ENCODE measurements at places on chromosomes 3 and 15. TPM values are rescaled to one million over a fixed set of nuclear protein-coding genes. Genes with fewer than 3 reads are reported as not detected.

The MORC1 gene
- total RNA-seq, result 0.59 TPM

The HTR3E gene
- not detected for total RNA-seq

The CIAO2A gene
- total RNA-seq, result 47.6 TPM

The CORO2B gene
- 15.9 TPM for total RNA-seq

The CPN2 gene
- not detected for total RNA-seq

The GOLGA6D gene
- total RNA-seq, result 0.10 TPM

The DNAH12 gene
- total RNA-seq, result 7.8 TPM

The SERPINI1 gene
- total RNA-seq, result 127 TPM

The TMC3 gene
- 0.69 TPM for total RNA-seq

The C3orf85 gene
- not detected for total RNA-seq

The ROPN1B gene
- total RNA-seq, result 1.3 TPM

The SPESP1 gene
- total RNA-seq, result 7.6 TPM

The SUCNR1 gene
- total RNA-seq, result 2.6 TPM

The ALDH1A2 gene
- 25.0 TPM for total RNA-seq

The GATA2 gene
- 4.6 TPM for total RNA-seq

- no peak for DNase-seq
Observed at GRCh38 chr15:33013827-33014445, 180.6 kb downstream of the FMN1 start.

DNA sequence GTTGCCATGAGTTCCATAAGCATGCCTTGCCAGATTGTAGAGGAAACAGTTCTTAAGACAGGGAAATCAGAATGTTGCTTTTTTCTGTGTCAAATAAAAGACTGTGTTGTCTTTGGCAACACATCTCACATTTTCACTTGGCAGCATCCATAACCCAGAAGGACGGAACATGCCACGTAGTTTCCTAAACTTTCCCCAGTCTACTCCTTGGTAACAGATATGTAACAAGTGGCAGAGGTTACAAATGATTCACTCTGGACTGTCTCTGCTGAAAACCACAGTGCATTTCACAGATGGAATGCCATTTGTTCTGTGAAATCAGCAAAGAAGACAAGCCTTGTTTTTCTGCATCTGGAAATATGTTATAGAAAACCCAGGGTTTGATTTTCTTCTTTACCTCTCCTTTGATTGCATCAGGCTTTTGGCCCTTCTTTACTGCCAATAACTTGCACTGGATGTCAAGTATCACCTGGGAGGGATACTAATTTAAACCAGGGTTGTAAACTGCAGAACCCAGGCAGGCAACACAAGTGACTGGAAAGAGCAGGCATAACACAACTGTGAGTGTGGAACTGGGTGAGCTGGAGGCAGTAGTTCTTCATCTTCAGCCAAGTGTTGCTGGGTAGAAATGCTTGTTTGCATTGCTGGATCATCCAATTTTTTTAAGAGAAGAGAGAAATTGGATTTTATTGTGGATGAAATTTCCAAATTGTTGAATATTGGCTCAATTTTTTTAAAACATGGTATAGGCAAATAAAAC, 124.4 kb upstream of the FOXB1 start:
- no peak for DNase-seq

- peak; percentile 32 for DNase-seq
Observed at GRCh38 chr15:85690561-85691231, 104.0 kb downstream of the KLHL25 start.

DNA sequence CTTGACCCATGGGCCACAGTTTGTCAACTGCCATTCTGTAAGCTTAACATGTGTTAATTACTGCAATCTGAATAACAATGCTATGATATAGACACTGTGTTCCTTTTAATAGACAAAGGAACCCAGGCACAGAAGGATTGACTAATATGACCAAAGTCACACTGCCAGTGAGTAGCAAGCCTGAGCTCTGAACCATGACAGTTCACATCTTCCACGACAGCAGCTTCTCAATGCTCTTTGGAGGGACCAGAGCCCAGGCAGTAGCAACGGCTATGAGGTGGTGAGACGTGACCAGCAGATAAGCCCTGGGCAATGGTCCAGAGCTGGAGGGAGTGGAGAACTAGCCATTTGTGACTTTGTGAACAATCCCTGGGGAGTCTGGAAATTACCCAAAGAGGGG, 19.4 kb downstream of the CA12 start:
- DNase-seq, result no peak

DNA sequence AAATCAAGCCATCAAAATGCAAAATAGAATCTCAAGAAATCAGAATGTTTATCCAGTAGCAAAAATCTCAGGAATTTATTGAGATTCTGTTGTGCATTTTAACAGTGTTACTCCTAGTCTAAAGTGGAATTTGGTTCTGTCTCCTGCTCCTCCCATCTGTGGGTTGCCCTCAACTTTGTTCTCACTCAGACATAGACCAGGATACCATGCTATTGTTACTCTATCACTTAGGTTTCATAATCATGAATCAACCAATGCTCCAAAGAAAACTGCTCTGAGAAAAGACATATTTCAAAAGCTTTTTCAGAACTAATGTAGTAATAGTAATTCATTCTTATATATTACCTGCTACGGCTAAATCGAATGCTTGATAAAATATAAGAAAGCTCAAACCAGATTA, 274.7 kb downstream of the RBMS3 start:
- DNase-seq, result no peak

DNA sequence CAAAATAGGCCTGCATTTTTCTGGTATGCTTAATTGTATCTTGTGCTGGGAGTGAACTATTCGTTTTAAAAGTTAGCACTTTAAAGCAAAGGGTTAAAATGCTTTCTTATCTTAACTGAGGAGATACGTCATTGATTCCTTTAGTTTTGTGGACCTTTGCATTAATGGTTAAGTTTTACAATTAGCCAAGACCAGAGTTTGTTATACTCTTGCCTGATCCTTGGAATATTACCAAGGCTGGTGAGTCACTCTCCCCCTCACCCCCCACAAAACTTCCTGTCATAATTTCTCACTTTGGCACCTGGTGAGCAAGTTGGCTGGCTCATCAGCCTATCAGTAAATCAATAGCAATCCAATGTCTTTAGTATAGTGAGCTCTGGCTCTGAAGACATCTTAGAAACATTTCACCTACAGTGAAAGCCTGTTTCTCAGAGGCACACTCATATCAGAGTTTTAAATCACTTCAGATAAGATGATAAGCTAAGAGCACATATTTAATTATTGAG, 26.7 kb downstream of the SLC2A2 start:
- DNase-seq, result no peak

GRCh38 chr3:156750191-156750873, 75.8 kb upstream of the LEKR1 start:
- DNase-seq, result no peak

DNA sequence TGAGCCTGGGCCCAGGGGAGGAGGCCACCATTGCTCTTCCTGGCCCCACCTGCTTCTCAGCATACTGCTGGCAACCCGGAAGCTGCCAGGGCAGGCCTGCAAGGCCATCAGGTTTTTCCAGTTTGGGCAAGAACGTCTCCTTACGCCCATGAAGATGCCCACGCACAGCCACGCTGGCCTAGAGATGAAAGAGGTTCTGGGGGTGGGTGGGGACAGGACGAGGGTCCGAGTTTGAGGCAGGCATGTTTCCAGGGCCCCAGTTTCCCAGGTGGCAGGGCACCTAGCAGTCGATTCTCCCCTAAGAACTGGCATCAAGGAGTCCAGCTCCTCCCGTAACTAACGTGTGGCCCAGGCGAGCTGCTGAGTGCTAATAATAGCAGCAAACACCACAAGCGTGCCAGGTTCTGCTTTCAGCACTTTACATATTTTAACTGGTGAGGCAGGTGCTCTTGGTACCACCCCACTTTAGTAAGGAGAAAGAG, 45.8 kb downstream of the ZNF710 start:
- no peak for DNase-seq

DNA sequence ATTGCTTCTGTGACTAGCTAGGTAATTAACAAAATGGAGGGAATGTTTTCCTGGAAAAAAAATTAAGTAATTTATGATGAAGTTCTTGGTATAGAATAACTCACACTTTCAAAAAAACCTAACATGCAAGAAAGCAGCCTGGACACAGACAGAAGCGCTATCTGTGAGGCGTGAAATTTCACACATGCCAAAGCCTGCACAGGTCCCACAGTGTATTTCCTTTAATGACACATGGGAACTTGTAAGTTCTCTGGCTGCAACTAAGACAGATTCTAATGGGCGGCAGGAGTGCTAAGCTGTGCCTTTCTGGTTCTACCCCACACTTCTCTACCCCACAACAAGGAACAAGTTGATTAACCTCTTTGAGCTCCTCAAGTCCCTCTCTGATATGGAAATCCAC, 84.9 kb upstream of the NEO1 start:
- DNase-seq, result no peak

DNA sequence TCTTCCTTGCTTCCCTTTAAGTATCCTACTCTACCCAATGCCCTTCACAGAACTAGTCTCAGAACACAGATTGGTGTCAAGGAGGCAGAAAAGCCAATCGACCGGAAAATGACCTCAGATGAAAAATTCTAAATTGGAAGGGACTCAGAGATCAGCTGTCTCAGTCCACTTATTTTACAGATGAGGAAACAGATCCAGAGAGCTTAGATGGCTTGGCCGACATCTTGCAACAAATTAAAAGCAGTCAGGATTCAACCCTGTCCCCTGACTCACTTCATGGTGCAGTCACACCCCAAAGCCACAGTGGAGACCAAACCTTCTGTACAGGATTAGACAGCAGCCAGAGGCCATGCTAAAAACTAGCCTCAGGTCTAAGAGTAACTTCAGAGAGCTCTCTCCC, 169.3 kb upstream of the BHLHE40 start:
- DNase-seq, result no peak

DNA sequence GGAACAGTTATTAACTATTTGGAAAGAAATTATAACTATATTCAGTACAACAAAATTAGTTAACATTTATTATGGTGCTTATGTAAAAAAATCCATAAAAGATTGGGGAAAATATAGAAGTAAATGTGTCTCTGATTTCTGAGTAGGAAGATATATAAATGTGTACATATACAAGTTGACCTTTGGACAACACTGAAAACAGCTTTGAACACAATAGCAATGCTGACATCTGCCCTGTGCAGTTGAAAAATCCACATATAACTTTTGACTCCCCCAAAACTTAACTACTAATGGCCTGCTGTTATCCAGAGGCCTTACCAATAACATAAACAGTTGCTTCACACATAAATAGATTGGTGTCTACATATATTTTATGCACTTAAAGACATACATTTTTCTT, 12.3 kb downstream of the TIMMDC1 start:
- no peak for DNase-seq

- peak; percentile 4 for DNase-seq
Observed at GRCh38 chr15:49225572-49226281, 55.7 kb downstream of the GALK2 start.

GRCh38 chr15:89591834-89592233, 16.6 kb downstream of the TICRR start:
- DNase-seq, result no peak

GRCh38 chr3:119529883-119530282, 29.5 kb downstream of the CD80 start:
- no peak for DNase-seq

DNA sequence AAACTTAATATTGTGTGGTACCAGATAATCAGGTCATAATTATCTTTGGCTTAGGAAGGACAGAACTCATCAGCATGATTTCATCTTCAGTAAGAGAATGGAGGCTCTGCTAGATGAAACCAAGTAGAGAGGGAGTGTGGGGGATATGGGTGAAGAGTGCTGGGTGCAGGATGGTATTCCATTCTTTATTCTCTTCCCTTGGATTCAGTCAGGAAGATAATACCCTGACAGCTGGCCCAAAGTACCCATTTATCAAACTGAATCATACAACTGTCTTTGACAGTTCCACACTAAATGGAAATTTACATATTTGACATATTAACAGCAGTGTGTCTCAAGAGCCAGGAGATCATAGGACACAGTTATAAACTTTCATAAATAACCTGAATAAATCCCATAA, 44.7 kb downstream of the GOLIM4 start:
- DNase-seq, result no peak

DNA sequence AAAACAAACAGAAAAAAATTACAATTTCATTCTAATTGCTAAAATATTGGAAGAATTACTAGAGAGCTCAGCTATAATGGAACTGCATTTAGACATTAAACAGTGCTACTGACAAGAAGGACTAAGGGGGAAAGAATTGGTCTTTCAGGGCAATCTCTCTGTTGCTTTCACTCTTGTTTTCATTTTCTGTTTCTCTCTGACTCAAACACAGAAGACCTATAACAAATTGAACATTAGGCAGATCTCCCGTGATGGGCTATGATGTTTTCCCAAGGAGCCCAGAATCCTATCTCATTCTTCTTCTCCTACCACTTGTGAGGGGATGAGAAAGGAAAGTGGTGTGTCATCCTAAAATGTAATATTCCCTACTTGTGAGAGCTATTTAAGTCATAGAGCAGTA, 358.0 kb upstream of the TGFBR2 start:
- DNase-seq, result no peak

DNA sequence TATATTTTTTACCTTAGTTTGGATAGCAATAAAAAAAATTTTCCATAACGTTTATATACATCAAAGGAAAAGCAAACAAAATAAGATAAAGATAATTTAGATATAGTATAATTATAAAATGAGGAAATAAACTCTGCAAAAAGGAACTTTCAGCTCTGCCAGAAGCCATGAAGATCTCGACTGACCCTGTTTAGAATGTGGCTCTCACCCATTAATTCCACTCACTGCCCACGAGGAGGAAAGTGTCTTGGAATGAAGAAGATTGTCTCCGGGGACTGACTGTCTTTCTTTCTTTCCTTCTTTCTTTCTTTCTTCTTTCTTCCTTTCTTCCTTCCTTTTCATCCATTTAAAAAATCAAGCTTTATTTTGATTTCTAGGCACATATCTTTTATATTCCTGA, 20.1 kb upstream of the PRR20G start:
- no peak for DNase-seq

DNA sequence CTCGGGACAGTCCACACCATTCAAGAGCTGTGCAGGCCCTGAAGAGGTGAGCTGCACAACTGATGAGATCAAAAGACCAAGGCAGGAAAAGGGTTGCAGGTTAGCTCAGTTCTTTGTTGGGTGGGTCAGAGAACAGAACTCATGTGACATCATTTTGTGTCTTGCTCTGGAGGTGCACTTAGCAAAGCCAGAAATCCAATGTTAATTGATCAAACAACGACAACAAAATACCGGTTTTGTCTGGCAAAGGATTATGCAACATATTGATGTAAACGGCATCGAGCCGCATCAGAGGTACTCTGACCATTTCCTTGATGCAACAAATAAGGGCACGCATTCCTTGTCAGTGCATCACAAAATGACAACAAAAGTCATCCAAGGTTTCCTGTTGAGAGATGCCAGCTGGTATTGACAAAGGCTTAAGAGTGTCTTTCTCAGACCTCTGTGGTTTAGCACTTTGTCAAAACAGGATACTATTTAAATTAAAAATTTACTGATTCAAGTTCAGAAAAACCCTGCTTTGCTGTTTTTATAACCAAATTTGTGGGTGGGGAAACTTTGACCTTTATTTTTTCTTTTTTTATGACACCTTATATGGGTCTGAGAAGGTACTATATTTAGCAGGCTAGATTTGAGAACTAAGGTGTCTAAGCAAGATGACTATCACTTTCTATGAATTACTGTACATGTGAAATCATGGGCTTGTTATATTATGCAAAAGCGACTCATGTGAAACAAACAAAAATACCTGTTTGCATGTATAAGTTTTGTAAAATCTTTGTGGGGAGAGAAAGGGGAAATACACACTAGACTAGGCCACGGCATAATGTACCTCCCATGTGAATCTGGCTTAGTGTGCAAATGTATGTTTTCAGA, 496.1 kb downstream of the FOXP1 start:
- DNase-seq, result no peak

Data from spinal cord (tissue), 10 donors.